ENCODE measurements at places on chromosomes 11 and 22.

DNA sequence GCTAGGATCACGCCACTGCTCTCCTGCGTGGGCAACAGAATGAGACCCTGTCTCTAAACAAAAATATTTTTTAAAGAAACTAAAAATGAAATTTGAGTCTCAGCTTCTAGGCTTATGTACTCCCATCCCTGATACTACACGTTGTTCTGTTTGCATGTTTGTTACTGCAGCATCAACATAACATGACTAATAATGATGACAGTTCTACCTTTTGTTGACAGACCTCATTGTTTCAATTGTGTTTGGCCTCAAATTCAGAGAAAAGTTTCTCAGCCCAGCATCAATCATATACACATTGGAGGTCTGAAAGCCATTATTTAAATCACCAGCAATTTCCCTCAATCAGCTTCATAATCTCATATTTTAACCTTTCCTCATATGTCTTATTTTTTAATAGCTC is 20.8 kb downstream of the LAYN start:
- DNase-seq: no peak

- DNase-seq: no peak
Observed at GRCh38 chr11:32391956-32392553, 43.3 kb downstream of the WT1 start.

DNA sequence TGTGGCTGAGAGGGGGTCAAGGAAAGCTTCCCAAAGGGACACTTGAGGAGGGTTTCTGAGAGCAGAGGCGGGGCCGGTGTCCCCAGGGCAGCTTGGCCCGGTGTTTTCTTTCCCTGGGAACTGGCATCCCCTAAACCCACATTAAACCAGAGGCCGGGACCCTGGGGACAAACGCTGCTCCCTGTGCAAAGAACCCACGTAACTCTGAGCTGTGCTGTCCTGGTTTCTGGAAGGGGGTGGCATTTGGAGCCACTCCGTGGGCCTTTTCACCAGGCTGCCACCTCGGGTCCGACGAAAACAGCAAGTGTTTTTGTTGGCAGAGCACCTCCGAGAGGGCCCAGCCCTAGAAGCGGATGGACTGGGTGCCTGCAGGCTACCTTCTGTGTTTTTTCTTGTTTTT is 100.2 kb upstream of the ANO1 start:
- DNase-seq: no peak

DNA sequence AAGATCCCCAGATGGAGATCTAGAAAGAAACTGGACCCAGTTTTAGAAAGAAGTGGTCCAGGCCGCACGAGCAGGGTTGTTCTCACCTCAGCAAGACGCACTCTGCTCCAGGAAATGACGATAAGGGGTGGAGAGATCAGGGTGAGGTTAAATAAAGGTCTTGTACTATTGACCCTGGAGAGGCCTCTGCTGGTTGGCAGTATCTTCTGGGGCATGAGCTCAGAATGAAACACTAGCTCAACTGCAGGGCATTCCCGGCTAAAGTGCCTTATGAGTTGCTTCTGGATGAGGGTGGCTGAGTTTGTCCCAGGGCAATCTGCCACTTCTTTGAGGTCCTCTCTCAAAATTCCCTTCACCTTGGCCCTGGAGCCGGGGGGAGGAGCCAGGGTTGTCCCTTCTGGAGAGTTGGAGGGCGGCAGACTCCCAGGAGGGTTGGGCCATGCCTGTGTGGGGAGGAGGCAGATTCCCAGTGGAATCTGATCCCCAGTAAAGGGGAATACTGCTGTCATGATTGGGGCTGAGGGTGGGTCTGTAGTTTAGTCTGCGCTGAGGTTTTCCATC is 10.9 kb downstream of the USP2 start:
- no peak for DNase-seq

GRCh38 chr11:64826578-64827450 is 16.5 kb upstream of the MEN1 start:
- DNase-seq: no peak

- DNase-seq: no peak
Observed at GRCh38 chr22:49677495-49677889, 150.2 kb downstream of the BRD1 start.

- DNase-seq: no peak
Observed at GRCh38 chr22:18965526-18966421, 29.7 kb upstream of the PRODH start.

DNA sequence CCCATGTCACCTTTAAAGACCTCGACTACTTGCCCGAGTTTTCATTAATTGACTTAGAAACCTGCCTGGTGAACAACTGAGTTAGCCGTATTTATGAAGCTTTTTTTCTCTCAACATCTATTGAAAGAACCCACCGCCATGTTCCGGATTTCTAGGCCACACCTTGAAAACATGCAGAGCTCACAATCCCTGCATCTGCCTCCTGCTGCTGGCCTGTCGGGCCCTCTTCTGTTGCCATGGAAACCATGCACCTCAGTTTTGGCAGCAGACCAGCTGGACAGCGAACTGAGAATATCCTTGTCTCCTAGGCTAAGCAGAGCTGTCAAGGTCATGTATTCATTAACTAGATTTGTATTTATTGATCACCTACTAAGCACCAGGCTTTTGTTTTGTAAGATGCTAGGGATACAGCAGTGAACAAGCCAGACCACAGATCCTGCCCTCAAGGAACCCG is 4.3 kb upstream of the PATZ1 start:
- peak; percentile 85 for DNase-seq

- no peak for DNase-seq
Observed at GRCh38 chr22:39106326-39106725, 9.3 kb downstream of the APOBEC3H start.
